ENCODE measurements at places on chromosomes 13 and 19.

GRCh38 chr13:44397766-44398223, 24.2 kb downstream of the SERP2 start:
- DNase-seq = no peak

- DNase-seq = no peak
These were observed 18.1 kb upstream of the GTF3A start for GRCh38 chr13:27406178-27406939.

- no peak for DNase-seq
These were observed 213.5 kb downstream of the FGF9 start for GRCh38 chr13:21884299-21884909.

GRCh38 chr19:50377051-50377461, 799 bp downstream of the NR1H2 start:
- no peak for DNase-seq

DNA sequence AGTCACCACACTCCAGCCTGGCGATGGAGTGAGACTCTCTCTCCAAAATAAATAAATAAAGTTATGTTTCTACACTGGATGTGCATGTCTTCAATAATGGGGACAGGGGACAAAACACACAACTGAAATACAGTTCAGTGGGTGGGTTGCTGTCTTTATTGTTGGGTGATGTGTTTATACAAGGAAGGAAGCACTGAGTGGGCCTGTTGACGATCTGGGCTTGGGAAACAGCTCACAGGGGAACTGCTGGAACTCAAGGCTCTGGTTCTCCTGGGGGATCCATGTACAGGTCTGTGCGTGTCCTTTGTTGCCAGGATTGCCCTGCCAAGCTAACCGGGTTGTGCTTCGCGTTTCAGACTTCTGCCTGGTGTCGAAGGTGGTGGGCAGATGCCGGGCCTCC, 18.9 kb downstream of the SPINT2 start:
- DNase-seq = no peak

GRCh38 chr19:5321851-5322681, 18.5 kb downstream of the PTPRS start:
- no peak for DNase-seq

GRCh38 chr19:8557642-8558238, 19.5 kb downstream of the MYO1F start:
- DNase-seq = no peak

DNA sequence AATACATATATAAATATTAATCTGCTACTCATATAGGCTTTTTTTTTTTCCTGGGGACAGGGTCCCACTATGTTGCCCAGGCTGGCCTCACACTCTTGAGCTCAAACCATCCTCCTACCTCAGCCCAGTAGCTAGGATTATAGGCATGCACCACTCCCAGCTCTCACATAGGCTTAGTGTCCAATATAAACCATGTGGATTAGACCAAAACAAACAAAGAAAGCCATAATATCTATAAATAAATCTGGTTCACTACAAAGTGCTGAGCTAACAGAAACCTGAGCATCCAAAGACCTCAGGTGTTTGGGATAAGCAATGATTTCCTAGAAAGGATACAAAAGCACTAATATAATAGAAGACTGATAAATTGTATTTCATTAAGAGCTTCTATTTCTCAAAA, 26.0 kb downstream of the TBC1D4 start:
- DNase-seq = no peak

Data from stimulated activated CD4-positive, alpha-beta T cell treated with anti-CD3 and anti-CD28 coated beads, Interleukin-1b, Interleukin-23, amount 100 ng/mL, for 24 hours (primary cell).